Activated CD4-positive, CD25-positive, alpha-beta regulatory T cell treated with anti-CD3 and anti-CD28 coated beads, Interleukin-2, amount 50 U/mL, for 24 hours (primary cell): ENCODE measurements at places on chromosomes 3 and 15.

DNA sequence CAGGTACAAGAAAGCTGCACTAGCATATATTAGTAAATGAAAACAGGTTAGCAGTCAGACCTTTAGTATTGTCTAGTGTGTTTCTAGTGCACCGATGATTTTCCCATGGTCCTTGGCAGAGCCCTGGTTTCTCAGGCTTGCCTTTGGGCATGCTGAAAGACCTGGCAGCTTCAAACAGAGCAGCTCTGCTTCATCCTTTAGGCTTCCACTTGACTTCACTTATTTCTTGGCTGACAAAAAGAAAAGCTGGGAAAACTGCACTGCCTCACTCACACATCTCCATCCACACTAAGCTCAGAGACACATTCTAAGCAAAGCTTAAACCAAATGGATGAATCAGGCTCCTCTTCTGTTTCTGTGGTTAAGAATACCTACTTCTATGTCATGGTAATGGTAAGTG, 374.8 kb upstream of the PDZRN3 start:
- no peak for ATAC-seq

GRCh38 chr3:105430455-105430854, 63.7 kb downstream of the ALCAM start:
- ATAC-seq, result no peak

- ATAC-seq, result no peak
These were observed 77.5 kb downstream of the TBL1XR1 start for GRCh38 chr3:177119829-177120228.

DNA sequence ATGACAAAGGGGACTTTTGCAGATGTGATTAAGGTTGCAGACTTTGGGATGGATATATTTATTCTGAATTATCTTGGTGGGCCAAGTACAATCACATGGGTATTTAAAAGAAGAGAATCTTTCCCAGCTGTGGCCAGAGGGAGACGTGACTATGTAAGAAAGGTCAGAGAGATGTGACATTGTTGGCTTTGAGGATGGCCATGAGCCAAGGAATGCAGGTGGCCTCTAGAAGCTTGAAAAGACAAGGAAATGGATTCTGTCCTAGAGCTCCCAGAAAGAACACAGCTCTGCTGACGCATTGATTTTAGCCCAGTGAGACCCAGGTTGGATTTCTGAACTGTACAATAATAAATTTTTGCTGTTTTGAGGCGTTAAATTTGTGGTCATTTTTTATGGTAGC, 616.0 kb upstream of the TBL1XR1 start:
- no peak for ATAC-seq

DNA sequence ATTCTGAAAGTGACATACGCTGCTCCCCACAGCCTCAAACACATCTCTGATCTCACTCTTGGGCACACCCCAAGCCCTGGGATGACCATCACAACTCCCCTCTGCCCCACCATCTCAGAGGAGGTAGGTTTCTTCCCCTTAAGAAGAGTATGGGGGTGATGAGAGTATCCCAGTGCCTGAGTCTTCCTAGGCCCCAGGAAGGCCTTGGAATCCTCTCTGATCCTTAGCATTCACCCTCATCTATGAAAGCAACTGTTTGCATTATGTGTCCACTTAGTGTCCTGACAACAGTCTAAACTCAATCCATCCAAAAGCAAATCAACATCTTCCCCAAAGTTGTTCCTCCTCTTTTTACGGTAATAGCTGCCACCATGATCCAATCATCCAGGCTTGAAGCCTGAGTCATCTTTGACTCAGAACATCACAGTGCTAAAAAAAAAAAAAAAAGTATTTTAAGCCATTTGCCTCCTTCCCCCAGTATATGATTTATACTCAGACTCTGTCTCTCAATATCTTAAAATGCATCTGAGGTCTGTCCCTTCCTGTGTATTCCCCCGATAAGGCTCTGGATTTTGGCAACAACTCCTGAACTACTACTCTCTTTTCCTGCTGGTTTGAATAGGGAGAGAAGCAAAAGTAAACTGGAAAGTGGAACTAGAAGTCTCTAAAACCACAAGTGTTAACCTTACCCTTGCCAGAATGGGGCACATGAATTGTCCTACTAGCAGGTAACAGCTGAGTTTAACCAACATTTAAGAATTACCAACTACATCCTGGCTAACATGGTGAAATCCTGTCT, 22.5 kb downstream of the POPDC2 start:
- ATAC-seq, result peak; percentile 18

DNA sequence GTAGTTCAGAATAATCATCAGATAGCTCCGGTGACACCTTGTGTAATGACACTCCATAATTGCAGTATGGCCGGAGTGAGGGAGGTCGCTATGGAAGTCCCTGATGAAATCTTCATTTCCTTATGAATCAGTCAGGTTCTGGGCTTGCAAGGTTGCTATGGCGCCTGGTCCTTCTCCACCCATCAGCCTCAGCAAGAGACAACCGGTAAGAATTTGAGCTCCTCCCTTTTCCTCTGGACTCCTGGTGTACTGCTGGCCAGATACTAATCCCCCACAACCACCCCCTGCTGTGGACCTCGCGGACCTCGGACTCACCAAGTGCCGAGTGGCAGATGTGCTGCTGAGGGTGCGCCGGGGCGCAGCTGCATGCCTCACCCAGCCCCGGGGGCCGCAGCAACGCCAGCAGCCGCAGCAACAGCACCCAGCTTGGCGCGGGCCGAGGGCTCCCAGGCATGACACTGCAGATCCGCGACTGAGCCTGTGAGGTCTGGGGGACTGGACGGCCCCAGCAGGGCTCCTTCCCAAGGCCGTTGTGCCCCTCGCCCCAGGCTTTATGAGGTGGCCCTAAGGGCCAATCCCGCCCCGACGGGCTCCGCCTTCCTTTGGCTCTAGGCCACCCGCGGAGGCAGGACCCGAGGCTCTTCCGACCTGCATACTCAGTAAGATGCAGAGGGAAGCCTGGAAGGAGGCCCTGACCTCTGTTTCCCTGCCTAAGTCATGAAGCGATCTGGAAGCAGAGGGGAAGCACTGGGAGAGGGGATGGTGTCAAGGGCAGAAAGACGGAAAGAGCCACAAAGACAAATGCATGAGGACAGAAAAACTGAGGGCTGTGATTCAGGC, at the start of gene TIMP4:
Gene TIMP4 (minus strand): TSS at position 526 of the 840 bp plus-strand sequence. CDS start 72 bp downstream, at position 454.
- no peak for ATAC-seq

GRCh38 chr15:95973566-95974256, 356.8 kb upstream of the NR2F2 start:
- ATAC-seq, result no peak

DNA sequence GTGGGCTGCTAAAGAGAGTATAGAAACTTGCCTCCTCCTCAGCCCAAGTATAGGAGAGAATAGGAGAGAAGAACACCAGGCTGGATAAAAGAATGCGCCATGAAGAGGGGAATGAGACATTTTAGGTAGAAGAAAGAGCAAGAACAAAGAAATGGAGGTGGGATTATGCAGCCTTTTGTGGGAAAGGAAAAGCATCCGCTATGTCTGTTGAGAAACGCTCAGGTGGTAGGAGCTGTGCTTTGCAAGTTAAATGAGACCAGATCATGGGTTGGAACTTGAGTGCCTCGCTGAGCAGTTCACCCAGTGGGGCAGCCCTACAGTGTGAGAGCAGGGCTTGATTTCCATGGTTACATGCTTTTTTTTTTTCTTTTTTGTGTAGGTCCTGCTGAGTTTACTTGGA, 11.5 kb upstream of the RTP1 start:
- no peak for ATAC-seq

DNA sequence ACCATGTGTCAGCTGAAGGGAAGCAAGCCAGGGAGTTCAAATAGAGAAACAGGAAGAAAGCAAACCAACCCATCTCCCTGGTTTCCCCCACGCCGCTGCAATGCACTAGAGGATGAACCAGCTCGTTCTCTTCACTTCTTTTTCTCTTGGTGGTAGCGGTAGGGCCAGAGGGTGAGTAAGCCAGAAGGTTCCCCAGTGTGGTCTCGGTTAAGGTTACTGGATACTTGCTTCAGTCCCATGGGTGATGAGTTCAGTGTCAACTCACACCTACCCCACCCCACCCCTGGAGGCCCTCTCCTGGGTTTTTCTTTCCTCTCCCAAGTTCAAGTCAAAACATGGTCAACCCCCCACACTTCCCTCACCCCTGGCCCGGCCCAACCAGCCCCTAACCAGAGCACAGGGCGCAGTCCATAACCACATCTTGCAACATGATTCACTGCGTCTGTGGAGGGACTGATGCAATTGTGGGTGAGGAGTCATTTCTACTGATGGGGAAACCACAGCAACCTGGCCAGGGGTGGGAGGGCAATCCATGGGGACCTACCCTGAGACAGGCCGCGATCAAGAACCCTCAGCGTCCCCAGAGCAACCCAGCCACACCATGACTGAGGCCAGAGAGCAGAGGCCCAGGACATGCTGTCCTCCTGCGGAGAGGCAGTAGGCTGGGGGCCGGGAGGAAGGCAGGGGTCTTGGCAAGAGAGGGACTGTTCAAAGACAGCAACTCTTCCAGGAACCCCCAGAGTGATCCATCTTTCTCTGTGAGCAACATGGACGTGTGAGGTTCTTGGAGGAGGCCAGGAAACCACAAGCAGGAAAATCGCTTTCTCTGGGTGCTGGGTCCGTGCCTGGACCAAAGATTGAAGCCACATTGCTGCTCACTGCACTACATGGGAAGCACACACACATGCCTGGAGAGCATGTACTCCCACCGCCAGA, 276.6 kb downstream of the UACA start:
- peak; percentile 77 for ATAC-seq

GRCh38 chr3:62982795-62983455, 107.7 kb upstream of the CADPS start:
- ATAC-seq, result no peak

- ATAC-seq, result no peak
These were observed 552.2 kb upstream of the SUCLG2 start for GRCh38 chr3:68206524-68207117.

DNA sequence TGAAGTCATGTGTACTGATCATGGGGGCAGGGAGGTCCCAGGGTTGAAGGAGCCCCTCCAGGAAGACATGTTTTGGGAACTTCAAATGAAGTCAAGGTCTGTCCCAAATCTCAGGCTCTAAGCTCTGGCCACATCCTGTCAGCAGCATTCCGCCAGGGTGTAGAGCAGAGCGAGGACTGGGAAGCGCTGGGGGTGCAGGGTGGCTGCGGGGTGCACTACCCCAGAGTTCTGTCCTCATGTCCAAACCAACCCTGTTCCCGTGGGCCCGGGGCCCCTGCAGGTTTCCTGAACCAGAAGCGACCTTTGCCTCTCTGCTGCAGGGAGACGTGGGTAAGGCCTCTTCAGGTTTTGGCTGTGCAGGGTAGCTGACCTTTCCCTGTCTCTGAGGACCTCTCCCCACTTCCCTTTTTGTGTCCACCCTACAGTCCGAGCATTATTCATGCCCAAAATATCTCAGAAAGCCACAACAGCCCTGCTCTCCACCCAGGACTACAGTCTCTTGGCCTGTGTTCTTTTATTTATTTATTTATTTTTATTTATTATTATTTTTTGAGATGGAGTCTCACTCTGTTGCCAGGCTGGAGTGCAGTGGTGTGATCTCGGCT, 26.6 kb upstream of the FLNB start:
- no peak for ATAC-seq

GRCh38 chr3:110743202-110743601, 328.4 kb upstream of the NECTIN3 start:
- ATAC-seq, result no peak

DNA sequence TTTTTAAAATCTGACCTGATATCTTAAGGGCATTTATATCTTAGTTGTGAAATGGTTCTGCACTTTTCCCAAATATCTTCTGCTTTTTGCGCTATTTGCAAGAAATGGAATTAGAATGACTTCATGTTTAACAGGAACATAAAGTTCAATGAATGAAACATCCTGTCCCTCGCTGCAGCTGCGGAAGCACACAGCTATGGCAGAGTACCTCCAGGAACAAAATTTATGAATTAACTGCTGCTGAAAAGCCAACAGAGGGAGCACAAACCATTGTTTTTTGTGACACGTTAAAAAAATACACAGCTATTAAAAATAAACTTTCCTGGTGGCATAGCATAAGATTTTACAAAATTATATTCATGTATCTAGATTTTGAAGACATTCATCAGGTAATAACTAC, 404.4 kb upstream of the MDFIC2 start:
- no peak for ATAC-seq

DNA sequence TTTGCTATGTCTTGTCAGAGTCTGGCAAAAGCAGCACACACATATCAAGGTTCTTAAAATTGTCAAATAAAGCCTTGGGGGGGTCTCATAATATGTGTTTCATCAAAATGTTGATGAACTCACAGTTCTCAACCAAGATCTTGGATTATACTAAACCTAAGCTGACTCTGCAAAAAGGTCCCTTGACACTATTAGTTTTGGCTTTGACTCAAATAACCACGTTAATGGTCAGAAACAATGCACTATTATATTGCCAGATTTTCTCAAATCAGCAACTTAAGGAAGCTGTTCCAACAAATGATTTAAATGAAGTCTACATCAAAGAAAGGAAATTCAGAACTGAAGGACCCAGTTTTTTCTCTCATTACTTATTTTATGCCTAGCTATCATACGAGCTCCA, 1063.9 kb downstream of the ROBO1 start:
- no peak for ATAC-seq

GRCh38 chr15:80264031-80264430, 12.0 kb upstream of the CTXND1 start:
- no peak for ATAC-seq

- peak; percentile 39 for ATAC-seq
These were observed 11.5 kb downstream of the CSK start for GRCh38 chr15:74793135-74794028.

DNA sequence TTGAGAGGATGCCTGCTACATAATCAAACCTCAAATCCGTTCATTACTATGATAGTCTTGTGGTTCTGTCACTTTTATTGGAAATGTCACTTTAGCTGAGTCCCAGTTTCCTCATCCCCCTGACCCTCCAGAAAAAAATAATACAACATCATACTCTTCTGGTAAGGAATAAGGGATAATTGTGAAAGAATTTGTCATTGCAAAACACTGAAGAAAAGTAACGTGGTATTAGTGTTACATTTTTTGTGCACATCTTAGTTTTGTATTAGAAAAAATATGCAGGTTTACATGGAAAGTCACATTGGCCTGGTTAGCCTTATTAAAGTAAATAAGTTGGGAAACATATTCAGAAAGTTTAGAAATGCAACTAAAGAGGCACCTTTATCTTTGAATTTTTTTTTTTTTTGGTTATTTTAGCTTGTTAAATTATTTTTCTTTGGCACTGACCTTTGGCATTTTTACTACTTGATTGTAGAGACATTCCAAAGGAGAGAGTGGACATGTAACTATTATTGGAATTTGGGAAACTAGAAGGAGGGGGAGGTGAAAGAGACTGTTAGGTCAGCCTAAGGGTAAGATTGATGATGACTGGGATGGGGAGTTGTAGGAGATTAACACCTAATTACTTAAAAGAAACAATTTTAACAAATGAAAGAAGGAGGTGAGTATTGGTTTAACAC, 462.2 kb upstream of the RARB start:
- ATAC-seq, result no peak

- ATAC-seq, result no peak
These were observed 48.1 kb downstream of the PLCL2 start for GRCh38 chr3:16932877-16933276.

DNA sequence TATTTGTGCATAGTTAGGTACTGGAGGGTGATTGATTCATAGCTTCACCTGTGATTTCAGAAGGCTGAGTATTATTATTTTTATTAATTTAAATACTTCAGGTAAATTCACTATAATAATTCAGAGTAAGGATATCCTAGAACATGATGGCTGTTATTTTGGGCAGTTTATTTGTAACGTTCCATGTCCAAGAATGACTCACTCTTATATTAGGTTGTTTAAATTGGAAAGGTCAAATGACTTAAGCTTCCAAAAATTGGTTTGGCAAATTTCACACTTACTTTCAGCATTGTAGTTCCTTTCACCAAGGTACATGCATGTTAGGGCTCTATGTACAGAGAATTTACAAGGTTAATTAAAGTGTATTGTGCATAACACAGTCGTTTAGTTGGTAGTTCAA, 120.2 kb downstream of the EPHA3 start:
- ATAC-seq, result no peak

- ATAC-seq, result no peak
These were observed 150.8 kb upstream of the DPH6 start for GRCh38 chr15:35696767-35697231.
